Amniotic stem cell (primary cell): ENCODE measurements at places on chromosomes 1 and 21.

DNA sequence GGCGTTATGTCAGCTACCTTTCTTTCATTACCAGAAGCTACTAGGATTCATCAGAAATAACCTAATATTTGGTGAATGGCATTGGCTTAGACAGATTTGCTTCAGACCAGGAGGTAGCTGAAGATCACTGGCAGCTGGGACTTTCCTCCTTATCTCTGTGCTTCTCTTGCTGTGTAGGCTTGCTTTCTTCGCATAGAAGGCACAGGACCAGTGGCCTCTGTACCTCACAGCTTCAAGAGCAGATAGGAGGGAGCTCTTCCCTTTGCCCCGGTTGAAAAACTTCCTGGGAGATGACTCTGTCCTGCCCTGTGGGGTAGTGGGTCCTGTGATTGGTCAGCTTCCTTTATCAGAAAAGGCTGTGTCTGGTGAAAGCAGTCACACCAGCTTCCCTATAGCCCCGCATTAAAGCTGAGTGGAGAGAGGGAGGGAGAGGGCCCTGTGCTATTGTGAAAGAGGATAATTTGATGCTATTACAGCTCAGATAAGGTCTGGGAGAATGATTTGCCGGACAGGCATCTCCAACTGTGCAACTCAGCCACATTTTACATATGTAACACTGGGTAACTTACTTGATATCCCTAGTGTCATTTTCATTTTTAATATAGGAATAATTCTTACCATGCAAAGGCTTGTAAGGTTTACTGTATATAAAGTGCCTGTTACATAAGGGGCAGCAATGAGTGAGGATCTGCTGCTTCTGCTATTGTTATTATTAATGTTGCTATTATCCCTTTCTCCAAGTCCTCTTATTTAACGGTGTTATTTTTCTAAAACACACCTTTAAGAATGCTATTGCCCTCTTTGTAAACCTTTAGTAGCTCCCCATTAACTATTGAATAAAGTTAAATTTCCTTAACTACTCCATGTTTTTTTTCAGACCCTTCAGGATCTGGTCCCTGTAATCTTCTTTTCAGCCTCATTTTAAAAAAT lies 31.6 kb downstream of the OSBPL9 start:
- DNase-seq: peak; percentile 70

DNA sequence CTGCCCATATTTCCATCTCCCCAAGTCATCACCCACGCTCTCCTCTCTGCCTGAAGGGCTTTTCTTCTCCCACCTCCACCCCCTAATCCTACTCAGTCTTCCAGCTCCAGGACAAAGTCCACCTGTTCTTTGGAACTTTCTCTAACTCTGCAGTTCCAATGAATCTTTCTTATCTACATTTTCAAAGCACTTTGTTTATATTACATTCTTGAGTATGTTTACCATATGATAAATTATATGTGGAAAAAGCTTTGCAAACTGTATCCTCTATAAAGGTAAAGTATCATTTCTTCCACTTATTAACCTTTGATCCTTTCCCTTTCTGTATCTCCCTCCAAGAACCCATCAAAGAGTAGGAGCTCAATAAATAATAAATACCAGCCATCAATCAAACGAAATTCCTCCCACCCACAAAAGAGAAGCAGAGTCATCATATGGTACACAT lies 39.7 kb downstream of the TTC13 start:
- DNase-seq: no peak

DNA sequence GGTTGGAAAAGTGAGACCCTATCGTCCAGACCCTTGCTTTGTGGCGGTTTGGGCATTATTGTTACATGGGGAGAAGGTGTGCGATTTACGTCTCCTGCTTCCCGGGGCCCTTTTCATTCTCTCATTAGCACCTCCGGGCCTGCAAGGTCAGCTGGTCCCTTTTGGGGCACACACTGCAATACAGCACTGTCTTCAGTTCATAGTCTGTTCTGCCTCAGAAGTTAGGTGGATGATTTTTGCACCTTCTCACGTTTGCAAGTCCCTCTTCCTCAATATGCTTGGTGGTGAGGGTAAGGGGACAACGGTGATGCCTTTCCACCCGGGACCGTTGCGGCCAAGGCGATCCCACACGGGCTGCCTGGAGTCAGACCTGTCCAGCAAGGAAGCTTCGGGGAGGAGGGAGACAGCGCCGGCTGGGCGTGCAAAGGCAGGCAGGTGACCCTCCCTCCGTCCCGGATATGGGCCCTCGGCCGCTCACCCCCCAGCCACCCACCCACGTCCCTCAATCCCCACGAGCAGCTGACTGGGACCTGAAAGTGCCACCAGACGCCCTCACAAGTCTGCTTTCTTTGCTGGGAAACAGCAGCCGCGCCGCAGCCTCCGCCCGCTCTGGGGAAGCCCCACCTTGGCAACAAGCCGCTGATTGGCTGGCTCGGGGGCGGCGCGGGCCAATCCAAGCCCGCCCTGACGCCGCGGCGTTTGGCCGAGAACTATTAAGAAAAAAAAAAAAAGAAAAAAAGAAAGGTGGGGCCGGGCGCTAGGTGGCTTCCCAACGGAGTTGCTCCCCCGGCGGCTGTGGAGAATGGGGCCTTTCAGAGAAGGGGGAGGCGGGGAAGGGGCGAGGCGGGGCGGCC lies 21.7 kb downstream of the BTG2 start:
- peak; percentile 88 for DNase-seq

DNA sequence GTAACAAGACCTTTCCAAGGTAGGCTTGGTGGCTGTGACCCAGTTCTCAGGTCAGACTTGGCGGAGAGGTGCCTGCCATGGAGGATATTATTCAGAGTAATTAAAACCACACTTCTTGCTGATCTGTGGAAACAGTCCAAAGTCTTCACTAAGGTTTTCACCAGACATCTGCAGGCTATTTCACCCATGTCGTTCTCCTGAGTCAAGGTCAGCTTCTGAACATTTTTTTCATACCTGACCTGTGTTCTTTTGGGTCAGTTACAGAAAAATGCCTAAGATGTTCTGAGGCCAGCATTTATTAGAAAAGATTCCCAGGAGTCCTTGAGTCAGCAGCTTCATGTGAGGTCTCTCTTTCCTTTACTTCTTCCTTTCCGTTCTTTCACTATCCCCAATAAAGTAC lies 54.9 kb downstream of the RGL1 start:
- no peak for DNase-seq

DNA sequence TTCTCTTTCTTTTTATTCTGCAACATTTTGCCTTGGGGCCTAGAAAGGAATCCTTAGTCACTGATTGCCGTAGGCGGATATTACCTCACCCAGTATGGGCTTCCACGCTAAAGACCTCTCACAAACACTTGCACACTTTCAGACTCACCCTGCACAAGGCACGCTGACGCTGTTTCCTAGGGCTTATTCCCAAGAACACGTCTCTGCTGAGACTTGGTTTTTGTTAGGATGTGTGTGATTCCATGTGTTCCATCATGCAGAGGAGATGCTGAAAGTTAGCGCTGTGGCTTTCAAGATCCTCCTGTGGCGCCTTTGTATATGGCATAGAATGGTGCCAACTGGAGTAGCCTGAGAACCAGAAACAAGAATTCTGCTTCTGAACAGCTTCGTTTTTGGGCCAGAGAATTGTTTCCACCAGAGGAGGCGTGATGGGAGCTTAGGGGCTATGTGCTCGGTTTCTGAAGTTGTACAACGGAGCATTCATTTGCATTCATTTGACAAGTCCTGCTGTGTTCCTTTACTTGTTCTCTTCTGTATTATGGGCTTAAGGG lies 297.0 kb downstream of the DISC1 start:
- DNase-seq: no peak

GRCh38 chr1:24481843-24482610 lies 20.6 kb upstream of the RCAN3 start:
- no peak for DNase-seq

DNA sequence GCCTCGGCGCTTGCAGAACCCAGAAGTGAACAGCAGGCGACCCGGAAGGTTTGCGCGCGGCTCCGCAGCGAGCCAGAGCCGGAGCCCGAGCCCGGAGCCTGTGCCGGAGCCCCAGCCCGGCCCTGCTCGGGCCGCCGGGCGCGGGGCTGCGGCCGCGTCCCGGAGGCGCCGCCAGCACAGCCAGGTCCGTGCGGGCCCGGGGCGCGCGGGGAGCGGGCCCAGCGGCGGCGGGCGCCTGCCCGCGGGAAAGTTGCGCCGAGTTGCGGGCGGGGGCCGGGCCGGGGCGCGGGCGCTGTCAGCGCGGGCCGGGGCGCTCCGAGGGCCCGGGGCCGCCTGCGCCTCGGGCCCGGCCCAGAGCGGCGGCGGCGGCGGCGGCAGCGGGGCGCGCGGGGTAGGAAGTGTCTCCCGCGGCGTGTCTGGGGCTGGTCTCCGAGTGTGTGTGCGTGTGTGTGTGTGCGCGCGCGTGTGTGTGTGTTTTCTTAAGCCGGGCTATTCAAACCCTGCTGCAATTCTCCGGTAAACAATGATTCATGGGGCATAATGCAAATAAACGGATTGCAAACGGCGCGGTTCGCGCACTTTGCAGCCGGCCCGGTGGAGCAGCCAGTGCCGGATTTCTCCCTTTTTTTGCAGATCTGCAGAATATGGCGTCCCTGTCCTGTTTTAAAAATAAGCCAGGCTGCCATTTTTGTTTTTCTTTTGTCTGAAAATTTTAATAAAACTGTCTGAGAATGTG lies at the start of gene ZNF362:
Gene ZNF362 (plus strand): TSS at position 22 of the 736 bp plus-strand sequence. CDS start 14,083 bp downstream, outside the sequence.
- DNase-seq: peak; percentile 34

DNA sequence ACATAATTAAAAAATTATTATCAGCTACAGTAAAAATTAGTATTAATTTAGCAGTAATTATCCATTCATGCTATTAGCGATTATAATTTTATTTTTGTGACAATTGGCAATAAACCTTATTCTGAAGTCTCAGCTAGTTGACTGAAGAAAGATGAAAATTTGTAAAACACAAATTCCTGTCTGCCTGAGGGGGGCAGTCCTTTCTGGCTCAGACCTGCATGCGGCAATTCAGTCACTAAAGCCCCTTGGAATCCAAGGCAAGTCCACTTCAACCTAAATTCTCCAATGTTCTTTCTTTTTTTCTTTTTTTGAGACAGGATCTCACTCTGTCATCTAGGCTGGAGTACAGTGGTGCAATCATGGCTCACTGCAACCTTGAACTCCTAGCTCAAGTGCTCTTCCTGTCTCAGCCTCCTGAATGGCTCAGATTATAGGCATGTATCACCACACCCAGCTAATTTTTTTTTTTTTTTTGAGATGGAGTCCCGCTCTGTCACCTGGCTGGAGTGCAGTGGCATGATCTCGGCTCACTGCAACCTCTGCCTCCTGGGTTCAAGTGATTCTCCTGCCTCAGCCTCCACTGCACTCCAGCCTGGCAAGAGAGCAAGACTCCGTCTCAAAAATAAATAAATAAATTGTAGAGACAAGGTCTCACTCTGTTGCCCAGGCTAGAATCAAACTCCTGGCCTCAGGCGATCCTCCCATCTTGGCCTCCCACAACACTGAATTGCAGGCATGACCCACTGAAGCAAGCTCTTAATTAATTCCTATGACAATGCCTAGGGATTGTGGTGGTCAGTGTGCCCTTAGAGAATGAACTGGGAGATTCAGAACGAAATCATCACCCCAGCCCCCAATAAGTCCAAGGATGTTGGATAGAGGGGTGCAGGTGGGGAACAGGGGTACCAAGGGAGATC lies 24.2 kb upstream of the ITPKB start:
- DNase-seq: no peak

DNA sequence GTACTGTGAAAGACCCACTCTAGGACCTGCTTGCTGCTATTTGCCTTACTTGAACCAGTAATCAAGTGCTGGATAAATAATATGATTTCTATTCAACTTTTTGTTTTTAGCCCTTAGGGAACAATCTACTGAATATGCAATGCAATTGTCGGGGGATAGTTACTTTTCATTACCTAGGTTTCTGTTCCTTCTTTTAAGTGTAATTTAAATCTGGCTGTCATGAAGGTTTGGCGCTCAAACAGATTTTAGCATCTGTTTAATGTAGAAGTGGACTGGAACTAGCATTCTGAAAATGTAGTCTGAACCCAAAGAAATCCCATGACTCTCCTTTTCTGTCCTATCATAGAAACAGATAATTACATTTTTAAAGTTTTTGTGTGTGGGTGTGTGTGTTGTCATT lies 4.8 kb downstream of the MGST3 start:
- DNase-seq: no peak

GRCh38 chr1:157166590-157166989 lies 28.4 kb upstream of the ETV3 start:
- no peak for DNase-seq

- no peak for DNase-seq
Measured at GRCh38 chr1:44698138-44698537, 23.6 kb downstream of the ARMH1 start.

DNA sequence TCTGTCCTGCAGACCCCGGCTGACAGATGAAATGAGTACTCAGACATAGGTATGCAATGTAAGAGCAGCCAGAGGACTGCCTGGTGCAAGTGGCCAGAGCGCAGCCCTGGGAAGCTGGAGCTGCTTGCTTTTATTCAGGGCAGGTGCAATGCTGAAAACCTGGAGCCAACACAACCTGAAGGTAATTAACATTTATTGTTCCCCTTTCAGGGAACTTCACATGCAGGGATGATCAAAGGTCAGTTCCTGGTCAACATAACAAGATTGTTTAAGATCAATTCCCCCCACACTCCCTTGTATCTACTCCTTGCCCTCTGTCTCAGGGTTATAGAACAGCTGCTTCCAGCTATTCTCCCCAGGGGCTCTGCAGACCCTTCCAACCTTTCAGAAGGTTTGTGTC lies 48.7 kb upstream of the PRELP start:
- DNase-seq: no peak
